ENCODE measurements at places on chromosomes 1 and 21.

DNA sequence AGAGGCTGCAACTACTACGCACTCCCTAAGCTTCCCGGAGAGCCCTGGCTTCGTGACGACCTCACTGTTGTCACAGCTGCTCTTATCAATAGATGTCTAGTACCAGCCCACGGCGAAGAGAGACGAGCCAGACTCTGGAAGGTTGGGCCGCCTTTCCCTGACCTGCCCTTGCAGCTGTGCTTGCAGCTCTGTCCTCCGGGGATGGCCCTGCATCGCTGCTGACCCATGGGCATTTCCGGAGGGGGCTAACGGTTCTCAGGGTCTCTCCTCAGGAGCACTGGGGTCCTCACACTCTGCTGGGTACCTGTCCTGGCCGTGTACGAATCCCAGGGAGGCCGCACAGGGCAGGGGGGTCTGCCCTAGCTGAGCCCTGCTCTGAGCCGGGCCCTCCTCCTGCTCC, 93.8 kb upstream of the COL6A1 start:
- no peak overlapping the region for H3K4me3 ChIP-seq
- no peak for DNase-seq
- no peaks in the 10 kb centered on the region for H3K27me3 ChIP-seq
- peaks cover 15% of the 10 kb centered on the region for H3K4me1 ChIP-seq
- no peak overlapping the region for H3K27ac ChIP-seq

GRCh38 chr1:27979151-27979858, 19.5 kb downstream of the XKR8 start:
- no peaks in the 10 kb centered on the region for H3K27me3 ChIP-seq
- H3K36me3 ChIP-seq, result no peaks in the 10 kb centered on the region
- H3K27ac ChIP-seq, result no peak overlapping the region
- no peak for DNase-seq
- H3K4me3 ChIP-seq, result no peak overlapping the region

- H3K4me3 ChIP-seq, result no peak overlapping the region
- H3K27ac ChIP-seq, result no peak overlapping the region
- H3K27me3 ChIP-seq, result no peaks in the 10 kb centered on the region
- H3K4me1 ChIP-seq, result peaks cover 9% of the 10 kb centered on the region
- DNase-seq, result no peak
These were observed 166.4 kb upstream of the IRF2BP2 start for GRCh38 chr1:234776256-234776875.

GRCh38 chr1:210233495-210234328, 1.1 kb downstream of the SERTAD4 start:
- H3K36me3 ChIP-seq, result no peaks in the 10 kb centered on the region
- H3K27ac ChIP-seq, result peak overlapping the region; percentile 70

DNA sequence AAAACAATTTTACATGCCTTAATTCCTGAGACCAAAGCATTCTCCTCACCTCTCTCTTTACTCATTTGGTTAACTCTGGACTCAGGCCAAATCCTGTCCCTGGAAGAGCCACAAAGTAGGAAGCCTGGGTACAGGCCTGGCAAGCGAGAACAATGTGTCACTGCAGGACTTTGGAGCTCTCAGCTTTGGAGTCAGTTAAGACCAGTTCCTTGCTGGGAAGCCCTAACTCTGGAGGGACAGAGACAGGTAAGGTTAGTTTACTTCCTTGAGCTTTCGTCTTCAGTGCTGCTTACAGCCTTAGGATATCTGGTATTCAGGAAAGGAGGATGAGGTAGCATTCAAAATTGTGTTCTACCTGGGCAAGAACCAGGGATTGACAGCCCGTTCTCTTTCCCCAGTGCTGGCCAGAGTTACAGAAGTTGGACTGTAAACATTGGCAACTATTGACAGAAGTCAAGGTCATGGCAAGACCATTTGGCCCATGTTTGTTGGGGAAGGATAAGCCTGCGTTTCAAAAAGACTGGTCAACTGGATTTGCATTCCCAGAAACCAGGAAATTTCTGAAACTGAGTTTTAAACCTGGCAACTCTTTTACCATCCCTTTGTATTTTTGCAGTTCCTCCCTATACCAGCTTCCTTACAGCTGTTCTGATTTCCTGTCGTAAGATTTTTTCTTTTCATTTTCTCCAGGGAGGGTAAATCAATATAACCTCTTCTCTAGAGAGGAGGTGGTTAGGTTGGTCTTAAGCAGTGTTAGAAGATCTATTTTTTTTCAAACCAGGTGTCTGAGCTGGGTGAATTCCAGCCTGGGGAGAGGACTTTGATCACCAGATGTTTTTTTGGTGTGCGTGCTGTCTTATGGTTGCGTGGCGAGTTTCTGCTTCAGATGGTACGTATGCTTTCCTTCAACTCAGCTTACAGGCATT, at the start of gene C4BPB:
Gene C4BPB (plus strand): TSS at position 160 of the 926 bp plus-strand sequence. CDS start 672 bp downstream, at position 832.
- no peaks in the 10 kb centered on the region for H3K36me3 ChIP-seq
- H3K27ac ChIP-seq, result no peak within 1 kb of the TSS
- H3K4me1 ChIP-seq, result peaks cover 5% of the 10 kb centered on the region
- no peaks in the 10 kb centered on the region for H3K27me3 ChIP-seq
- DNase-seq, result no peak

- H3K4me3 ChIP-seq, result no peak overlapping the region
- no peak for DNase-seq
- H3K4me1 ChIP-seq, result no peaks in the 10 kb centered on the region
- H3K36me3 ChIP-seq, result no peaks in the 10 kb centered on the region
- H3K27me3 ChIP-seq, result no peaks in the 10 kb centered on the region
These were observed 97.4 kb downstream of the SYF2 start for GRCh38 chr1:25134801-25135461.

DNA sequence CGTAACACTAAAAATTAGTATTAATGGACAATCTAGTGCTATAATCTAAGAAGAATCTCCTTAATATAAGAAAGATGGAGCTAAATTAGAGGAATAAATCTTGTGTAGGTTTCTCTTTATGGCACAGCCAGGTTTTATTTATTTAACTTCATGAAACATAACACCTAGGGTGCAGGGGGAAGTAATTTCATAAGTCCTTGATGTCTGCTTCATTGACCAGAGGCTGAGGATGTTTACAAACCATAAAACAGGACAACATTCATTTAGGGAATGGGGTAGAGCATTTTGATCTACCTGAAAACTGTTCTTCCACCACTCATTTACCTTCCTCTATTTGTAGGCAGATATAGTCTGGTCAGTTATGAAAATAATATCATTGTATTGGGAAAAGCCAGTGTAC, 95.5 kb downstream of the NGF start:
- no peak for DNase-seq
- H3K4me3 ChIP-seq, result no peak overlapping the region
- H3K27ac ChIP-seq, result no peak overlapping the region
- no peaks in the 10 kb centered on the region for H3K36me3 ChIP-seq

All from vagina (tissue), 2 donors.